Mesothelial cell of epicardium (in vitro differentiated cells): ENCODE measurements at places on chromosomes 1 and 21. TPM values are rescaled to one million over a fixed set of nuclear protein-coding genes. Genes with fewer than 3 reads are reported as not detected.

DNA sequence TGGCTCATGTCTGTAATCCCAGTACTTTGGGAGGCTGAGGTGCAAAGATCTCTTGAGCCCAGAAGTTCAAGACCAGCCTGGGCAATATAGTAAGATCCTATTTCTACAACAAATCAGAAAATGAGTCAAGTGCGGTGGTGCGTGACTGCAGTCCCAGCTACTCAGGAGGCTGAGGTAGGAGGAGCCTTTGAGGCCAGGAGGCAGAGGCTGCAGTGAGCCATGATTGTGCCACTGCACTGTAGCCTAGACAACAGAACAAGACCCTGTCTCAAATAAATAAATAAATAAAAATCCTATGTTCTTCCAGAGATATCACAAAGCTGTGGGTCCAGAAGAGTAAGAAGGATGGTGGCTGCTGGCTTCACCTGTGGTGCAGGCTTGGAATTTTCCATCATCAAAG lies 22.1 kb downstream of the CDA start:
- no peak for DNase-seq

DNA sequence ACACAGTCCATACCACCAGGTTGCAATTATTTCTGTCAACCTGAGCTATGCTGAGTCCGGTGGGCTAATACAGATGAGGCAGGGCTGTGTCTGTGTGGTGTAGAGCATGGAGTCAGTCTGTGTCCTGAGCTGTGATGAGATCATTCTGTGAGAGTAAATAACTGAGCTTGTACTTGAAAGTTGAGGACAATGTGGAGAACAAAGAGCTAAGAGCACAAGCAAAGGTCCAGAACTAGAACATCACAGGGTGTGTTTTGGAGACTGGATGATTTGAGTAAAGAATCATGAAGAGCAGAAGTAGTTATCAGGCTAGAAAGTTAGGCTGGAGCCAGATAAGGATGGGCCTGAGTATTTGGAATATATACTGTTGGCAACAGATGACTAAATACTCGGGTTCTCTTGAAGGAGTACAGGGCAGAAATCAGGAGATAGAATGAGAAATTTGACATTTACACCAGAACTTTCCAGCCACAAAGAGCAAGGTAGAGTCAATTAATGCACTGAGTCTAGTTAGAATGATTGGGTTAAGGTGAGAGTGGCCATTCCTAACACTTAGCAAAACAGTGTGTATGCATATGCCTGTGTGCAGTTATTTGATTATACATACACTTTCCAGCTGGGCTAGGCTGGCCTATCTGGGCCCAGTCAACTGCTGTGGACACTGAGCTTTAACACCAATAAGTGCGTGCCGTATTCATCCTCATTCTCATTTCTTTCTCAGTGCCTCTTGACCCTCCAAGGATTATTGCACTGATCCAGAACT lies 48.8 kb downstream of the LEPR start:
- no peak for DNase-seq

DNA sequence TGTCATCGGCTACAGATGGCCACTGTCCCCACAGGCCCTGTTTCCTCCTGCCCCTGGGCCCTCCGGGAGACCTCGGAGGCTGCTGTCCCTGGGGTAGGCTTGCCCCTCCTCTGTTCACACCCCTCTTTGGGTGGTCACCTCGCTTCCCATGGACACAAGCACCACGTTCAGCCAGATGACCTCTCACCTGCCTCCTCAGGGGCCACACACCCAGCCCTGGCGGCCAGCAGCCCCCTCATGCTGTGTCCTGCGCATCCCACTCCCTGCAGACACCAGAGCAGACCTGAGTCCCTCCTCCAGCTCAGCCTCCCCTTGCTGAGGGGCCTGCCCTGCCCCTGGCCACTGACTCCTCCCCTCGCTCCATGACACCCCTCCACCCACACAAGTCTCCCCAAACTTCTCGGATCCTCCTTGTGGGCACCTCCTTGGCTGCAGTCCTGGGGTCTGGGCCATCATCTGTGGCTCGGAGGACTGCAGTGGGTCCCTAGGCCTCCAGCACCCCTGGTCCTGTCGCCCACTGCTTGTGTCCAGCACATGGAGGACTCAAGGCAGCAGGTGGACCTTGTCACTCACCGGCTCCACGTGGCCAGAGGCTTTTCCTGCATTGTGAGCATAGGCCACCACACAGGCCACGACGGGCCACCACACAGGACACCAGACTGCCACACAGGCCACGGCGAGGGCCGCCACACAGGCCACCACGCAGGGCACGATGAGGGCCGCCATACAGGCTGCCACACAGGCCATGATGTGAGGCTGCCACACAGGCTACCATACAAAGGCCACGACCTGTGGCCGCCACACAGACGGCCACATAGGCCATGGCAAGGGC lies 51.1 kb downstream of the MORN1 start:
- DNase-seq: no peak

- DNase-seq: no peak
Observed at GRCh38 chr1:52913014-52913413, 8.5 kb downstream of the ECHDC2 start.

Gene HPDL
- total RNA-seq: 2.1 to 2.8 TPM (median 2.4 TPM) in 3 replicates

Gene FAM131C
- 1.6 to 1.9 TPM (median 1.7 TPM) in 3 replicates for total RNA-seq
